ENCODE measurements at places on chromosomes 11 and 22. TPM values are rescaled to one million over a fixed set of nuclear protein-coding genes. Genes with fewer than 3 reads are reported as not detected.

DNA sequence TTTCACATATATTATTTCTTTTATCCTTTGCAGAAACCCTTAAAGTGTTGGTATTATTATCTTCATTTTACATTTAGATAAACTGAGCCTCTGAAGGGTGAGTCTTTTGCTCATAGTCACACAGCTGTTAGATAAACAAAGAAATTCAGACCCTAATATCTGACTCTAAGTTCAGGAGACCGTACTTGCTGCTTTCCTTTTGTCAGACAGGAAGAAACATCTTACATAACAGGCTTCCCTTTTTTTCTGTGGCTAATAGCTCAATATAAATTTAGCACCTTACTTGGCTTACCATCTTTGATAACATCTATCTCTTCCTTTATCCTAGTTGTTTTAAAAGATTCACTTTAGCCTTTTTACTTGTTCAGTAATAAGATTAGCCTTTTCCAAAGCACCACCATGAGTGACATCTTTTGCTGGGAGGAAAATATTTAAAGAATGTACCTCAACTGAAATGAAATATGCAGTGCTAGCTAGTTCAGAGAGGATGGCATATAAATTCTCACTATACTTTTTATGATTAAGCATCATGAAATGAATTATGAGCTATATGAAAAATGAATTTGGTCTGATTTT lies 128.6 kb downstream of the WNT11 start:
- peaks cover 34% of the 10 kb centered on the region for H3K4me1 ChIP-seq
- H3K27ac ChIP-seq: no peak overlapping the region
- H3K27me3 ChIP-seq: no peaks in the 10 kb centered on the region
- no peaks in the 10 kb centered on the region for H3K36me3 ChIP-seq
- no peak for DNase-seq

DNA sequence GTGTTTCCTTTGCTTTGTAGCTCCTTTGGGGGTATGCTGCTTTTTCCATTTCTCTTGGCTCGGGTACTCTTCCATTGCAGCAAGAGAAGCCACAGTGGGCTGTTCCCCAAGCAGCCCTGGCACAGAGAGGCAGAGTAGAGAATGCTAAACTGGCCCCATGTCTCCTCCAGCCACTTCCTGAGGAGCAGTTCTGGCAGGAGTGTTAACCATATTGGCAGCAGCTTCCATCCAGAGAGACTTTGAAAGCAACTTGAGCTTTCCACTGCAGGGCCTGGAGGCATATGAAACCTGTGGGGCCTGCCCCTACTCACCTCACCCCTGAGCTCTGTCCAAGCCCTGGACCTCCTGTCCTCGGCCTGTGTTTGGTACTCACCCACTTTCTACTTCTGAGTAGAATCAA lies 61.8 kb downstream of the ALX4 start:
- DNase-seq: no peak
- H3K27me3 ChIP-seq: no peaks in the 10 kb centered on the region
- H3K4me3 ChIP-seq: no peak overlapping the region
- H3K4me1 ChIP-seq: peaks cover 7% of the 10 kb centered on the region

- H3K4me3 ChIP-seq: no peak overlapping the region
- H3K27me3 ChIP-seq: no peaks in the 10 kb centered on the region
- DNase-seq: no peak
- H3K36me3 ChIP-seq: peaks cover 66% of the 10 kb centered on the region
- no peak overlapping the region for H3K27ac ChIP-seq
Measured at GRCh38 chr11:43904742-43905535, 24.3 kb downstream of the ALKBH3 start.

ACTN3 gene
- total RNA-seq: 0.24 TPM

LRP5 gene
- 66.1 TPM for total RNA-seq

DNA sequence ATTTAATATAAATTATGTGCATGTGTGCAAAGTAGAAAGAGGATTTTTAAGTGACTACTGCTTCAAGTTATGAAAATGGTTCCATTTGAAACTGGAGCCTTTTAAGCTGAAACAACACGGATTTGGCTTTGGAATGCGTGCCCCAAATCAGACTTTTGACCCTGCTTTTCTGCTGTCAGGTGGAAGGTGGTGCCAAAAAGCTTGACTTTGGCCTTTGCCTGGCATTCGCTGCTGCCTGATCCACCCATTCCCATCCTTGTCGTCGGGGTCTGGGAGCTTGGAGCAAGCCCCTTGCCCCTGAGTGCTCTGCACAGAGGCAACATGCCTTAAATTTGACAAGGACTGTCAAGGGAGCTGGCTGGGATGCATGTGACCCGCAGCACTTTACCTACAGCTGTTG lies 335.3 kb upstream of the SYN3 start:
- DNase-seq: no peak
- H3K4me3 ChIP-seq: no peak overlapping the region
- H3K27me3 ChIP-seq: no peaks in the 10 kb centered on the region
- H3K4me1 ChIP-seq: no peaks in the 10 kb centered on the region

GRCh38 chr22:19753090-19753842 lies 7.3 kb upstream of the TBX1 start:
- peaks cover 27% of the 10 kb centered on the region for H3K4me1 ChIP-seq
- no peaks in the 10 kb centered on the region for H3K36me3 ChIP-seq
- no peak for DNase-seq
- no peak overlapping the region for H3K27ac ChIP-seq

DNA sequence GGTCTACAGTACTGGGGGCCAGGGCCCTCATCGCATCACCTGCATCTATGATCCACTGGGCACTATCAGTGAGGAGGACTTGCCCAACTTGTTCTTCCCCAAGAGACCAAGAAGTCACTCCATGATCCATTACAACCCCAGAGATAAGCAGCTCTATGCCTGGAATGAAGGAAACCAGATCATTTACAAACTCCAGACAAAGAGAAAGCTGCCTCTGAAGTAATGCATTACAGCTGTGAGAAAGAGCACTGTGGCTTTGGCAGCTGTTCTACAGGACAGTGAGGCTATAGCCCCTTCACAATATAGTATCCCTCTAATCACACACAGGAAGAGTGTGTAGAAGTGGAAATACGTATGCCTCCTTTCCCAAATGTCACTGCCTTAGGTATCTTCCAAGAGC lies 3.8 kb upstream of the PPFIBP2 start:
- H3K4me1 ChIP-seq: peaks cover 24% of the 10 kb centered on the region
- no peak overlapping the region for H3K27ac ChIP-seq
- H3K4me3 ChIP-seq: no peak overlapping the region
- no peaks in the 10 kb centered on the region for H3K36me3 ChIP-seq
- no peak for DNase-seq

RIMBP3B gene
- total RNA-seq: 0.21 TPM

OR8G1 gene
- total RNA-seq: not detected

DNA sequence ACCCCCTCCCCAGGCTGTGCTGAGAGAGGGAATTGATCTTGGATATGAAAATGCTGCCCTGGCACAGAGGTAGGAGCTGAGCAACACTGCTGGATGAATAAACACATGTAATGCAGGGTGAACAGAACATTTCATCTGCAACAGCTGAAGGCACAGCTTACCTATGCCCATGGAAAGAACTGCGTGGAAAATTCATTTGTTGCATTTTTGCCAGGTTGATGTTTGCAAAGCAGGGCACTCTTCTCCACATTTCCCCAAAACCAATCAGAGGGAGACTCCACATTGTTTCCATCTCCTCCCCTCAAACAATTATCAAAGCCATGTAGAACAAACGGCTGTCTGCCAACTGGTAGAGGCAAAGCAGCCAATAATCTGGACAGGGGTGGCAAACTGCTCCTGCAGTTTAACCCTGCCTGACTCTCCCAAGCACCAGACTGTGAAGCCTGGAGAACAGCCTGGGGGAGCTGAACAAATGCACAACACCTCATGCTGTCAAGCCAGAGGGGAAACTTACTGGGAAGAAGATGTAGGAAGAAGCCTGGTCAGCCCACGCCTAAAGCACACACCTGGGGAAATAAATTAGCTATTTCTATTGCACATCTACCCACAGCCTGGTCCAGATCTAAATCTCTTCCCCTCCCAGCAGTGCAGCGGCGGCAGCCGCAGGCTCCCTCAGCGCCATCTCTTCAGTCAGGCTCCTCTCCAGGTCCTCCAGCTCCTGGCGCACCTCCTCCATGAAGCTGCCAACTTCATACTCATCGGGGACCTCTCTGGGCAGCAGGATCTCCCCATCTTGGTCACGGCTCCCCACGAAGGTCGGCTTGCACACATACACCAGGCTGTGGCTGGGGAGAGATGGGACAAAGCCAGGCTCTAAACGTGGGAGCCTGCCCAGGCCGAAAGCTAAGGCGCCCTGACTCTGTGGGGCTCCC lies 44.3 kb downstream of the DKK3 start:
- no peak overlapping the region for H3K4me3 ChIP-seq
- peaks cover 8% of the 10 kb centered on the region for H3K4me1 ChIP-seq
- H3K27me3 ChIP-seq: no peaks in the 10 kb centered on the region
- no peaks in the 10 kb centered on the region for H3K36me3 ChIP-seq

SAA2 gene
- total RNA-seq: 24.7 TPM

DNA sequence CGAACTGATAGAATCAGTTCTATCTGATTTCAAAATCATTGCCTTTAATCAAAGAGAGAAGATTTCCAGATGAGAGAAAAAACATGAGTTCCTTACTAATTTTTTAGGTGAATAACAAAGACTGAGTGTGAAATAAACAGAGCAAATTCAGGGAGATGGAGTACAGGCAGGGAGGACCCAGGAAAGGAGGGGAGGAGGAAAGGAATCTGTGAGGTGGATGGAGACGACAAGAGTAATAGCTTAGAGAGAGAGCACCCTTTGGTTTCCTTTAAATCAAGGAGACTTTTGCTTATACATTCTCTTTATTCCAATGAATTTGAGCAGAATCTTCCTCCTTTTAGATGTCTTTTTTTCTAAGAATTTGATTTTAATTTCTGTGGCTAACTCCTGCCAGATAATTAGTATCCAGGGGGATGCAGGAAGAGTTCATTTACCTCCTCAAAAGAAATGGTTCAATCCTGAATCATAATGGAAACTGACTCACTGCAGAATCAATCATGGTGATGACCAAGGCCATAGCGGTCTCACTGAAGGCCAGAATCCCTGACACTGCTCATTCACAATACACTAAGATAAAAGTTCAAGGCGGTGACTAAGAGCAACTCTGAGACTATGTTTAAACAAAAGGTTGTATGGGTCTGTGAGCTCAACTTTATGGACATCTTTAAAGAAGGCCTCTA lies 234.0 kb upstream of the ZC3H12C start:
- no peak overlapping the region for H3K27ac ChIP-seq
- no peaks in the 10 kb centered on the region for H3K4me1 ChIP-seq
- DNase-seq: no peak
- H3K36me3 ChIP-seq: no peaks in the 10 kb centered on the region
- no peaks in the 10 kb centered on the region for H3K27me3 ChIP-seq

GRCh38 chr11:991034-991433 lies 45.5 kb downstream of the MUC6 start:
- peaks cover 11% of the 10 kb centered on the region for H3K4me1 ChIP-seq
- DNase-seq: no peak
- H3K27me3 ChIP-seq: no peaks in the 10 kb centered on the region
- H3K27ac ChIP-seq: no peak overlapping the region
- no peak overlapping the region for H3K4me3 ChIP-seq
- H3K36me3 ChIP-seq: peaks cover 85% of the 10 kb centered on the region

GRCh38 chr11:19817265-19817851 lies 104.7 kb downstream of the NAV2 start:
- H3K27ac ChIP-seq: no peak overlapping the region
- H3K27me3 ChIP-seq: no peaks in the 10 kb centered on the region
- peak; percentile 52 for DNase-seq
- peaks cover 34% of the 10 kb centered on the region for H3K4me1 ChIP-seq
- no peak overlapping the region for H3K4me3 ChIP-seq

FLRT1 gene
- total RNA-seq: not detected

C11orf16 gene
- total RNA-seq: 5.4 TPM

DNA sequence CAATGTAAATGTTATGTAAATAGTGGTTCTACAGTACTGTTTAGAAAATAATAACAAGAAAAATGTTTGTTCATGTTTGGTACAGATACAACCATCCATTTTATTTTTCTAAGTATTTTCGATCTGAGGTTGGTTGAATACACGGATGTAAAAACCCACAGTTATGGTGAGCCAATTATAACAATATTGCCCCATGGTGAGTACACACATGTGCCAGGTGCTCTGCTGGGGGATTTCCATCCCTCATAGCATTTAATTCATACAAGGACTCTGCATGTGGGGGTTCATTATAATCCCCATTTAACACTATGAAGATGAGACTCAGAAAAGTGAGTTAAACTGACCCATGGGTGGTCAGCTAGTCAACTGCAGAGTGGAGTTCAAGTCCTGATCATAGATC lies 23.3 kb upstream of the TTC28 start:
- H3K27me3 ChIP-seq: no peaks in the 10 kb centered on the region
- H3K36me3 ChIP-seq: peaks cover 6% of the 10 kb centered on the region
- H3K4me3 ChIP-seq: no peak overlapping the region
- no peak for DNase-seq

CYB561A3 gene
- total RNA-seq: 47.2 TPM

- H3K27ac ChIP-seq: peak overlapping the region; percentile 79
- H3K4me3 ChIP-seq: peak overlapping the region; percentile 92
- H3K27me3 ChIP-seq: no peaks in the 10 kb centered on the region
Measured at GRCh38 chr22:50252082-50253045, 1.3 kb upstream of the HDAC10 start.

DNA sequence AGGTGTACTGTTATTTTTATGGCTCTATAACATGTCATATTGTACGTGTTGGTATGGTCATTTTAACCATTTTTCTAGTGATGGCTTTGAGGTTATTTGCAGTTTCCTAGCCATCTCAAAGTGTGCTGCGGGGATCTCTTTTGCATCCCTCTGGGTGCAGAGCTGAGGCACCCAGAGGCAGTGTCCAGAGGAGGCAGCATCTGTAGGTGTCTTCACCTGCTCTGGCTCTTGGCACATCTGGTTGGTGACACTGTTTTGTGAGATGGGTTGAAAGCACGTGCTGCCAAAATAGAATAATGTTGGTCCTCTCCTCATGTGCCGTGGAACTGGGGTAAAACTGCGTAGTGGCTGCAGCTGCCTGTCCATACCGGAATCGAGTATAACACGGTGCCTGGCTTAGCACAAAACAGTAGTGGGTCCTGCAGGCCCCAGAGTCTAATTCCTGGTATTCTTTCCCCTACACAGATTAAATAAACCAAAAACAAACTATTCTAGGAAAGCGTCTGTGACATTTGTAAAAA lies 12.9 kb downstream of the NEAT1 start:
- H3K27me3 ChIP-seq: no peaks in the 10 kb centered on the region
- peaks cover 90% of the 10 kb centered on the region for H3K36me3 ChIP-seq
- peaks cover 96% of the 10 kb centered on the region for H3K4me1 ChIP-seq
- no peak overlapping the region for H3K4me3 ChIP-seq
- DNase-seq: no peak
- H3K27ac ChIP-seq: peak overlapping the region; percentile 33

RASSF10 gene
- 4.3 TPM for total RNA-seq

OR51G1 gene
- not detected for total RNA-seq

GRCh38 chr22:50396751-50397370 lies 53.7 kb downstream of the PPP6R2 start:
- H3K4me1 ChIP-seq: peaks cover 21% of the 10 kb centered on the region
- H3K4me3 ChIP-seq: no peak overlapping the region
- H3K36me3 ChIP-seq: peaks cover 58% of the 10 kb centered on the region
- no peaks in the 10 kb centered on the region for H3K27me3 ChIP-seq
- H3K27ac ChIP-seq: no peak overlapping the region

- H3K4me1 ChIP-seq: no peaks in the 10 kb centered on the region
- DNase-seq: no peak
- no peaks in the 10 kb centered on the region for H3K27me3 ChIP-seq
- no peak overlapping the region for H3K27ac ChIP-seq
Measured at GRCh38 chr11:26276798-26277424, 55.0 kb upstream of the ANO3 start.

- H3K36me3 ChIP-seq: no peaks in the 10 kb centered on the region
- no peak overlapping the region for H3K4me3 ChIP-seq
- no peak overlapping the region for H3K27ac ChIP-seq
- H3K27me3 ChIP-seq: peaks cover 10% of the 10 kb centered on the region
- no peak for DNase-seq
Measured at GRCh38 chr11:1150769-1151365, 6.9 kb upstream of the MUC5AC start.
